HT1080 (cell line): ENCODE measurements at places on chromosomes 11 and 22.

DNA sequence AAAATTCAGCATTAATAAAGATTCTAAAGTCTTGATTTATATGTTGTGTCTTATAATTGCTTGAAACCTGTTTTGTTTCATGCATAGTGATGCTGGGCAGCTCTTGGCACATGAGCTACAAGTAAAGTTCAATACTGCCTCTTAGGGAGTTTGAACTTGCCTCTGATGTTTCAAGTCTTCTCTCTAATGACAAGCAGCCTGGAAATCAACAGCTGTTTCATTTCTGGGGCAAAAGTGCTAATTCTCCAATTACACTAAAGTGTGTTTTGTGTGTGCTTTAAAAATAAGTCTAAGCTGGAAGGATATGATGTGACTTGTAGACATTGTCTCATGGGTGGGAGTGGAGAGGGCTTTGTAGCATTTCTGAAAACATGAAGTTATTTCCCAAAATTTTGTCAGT, 23.7 kb upstream of the SESN3 start:
- no peak for DNase-seq

DNA sequence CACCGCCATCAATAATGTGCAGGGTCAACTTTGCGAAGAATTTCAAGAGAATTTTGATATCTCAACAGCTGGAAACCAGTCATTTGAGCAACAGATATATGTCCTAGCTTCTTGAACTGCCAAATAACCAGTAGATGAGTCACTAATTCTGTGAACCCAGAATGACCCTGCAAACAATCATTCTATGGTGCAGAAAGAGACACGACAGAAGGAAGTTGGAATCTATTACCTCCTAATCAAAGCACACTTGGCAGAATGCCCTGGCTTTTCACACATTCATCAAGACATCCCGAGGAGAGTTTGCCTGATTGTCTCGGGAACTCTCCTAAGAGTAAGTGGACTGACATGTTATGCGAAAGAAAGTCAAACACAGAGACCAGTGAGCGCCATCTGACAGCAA, 621.1 kb downstream of the OPCML start:
- peak; percentile 75 for DNase-seq

GRCh38 chr11:116939499-116939898, 102.1 kb upstream of the APOA1 start:
- DNase-seq, result no peak

DNA sequence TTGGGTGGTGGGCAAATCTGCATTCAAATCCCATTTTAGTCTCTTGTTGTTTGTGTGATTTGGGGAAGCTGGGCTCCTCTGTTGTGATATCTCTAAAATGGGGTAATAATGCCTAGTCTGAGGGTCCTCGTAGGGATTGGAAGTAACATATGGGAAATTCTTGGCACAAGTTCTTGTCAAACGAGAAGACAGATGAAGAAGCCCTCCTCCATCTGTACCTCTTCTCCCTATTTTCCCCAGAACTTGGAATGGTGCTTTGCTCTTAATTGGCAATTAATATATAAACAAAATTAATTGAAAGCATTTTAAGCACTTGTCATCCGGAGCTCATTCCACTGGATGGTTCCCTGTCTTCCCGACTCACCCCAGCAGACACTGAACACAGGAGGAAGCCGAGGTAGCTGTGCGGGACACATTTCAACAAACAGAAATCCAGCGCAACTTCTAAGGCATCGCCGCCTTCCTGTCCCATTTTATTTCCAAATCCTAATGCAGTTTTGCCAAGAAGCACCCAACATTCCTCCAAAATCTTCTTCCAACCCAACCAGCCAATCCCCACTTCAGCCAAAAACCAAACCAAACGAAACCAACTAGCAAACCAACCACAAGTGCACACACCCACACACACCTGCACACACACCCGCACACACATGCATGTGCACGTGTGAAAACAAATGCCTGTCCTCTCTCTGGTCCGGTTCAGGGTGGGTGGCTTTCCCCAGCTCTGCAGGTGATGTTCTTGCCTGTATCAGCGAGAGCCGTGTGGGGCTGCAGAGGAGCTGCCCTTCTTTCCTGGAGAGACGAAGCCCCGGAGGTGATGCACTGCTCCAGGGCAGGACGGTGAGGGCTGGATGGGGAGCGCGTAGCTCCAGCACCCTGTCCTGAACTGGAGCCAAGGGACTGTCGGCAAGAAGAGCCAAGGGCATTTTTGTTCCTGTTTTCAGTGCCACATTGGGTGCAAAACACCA, 100.8 kb upstream of the B3GAT1 start:
- no peak for DNase-seq
